ENCODE measurements at places on chromosomes 11 and 22. TPM values are rescaled to one million over a fixed set of nuclear protein-coding genes. Genes with fewer than 3 reads are reported as not detected.

The SYT8 gene
- total RNA-seq, result not detected

The FERMT3 gene
- 210 TPM for total RNA-seq

The APLNR gene
- total RNA-seq, result not detected

The PTS gene
- 24.4 TPM for total RNA-seq

The HMGXB4 gene
- total RNA-seq, result 38.5 TPM

The TTC36 gene
- total RNA-seq, result 0.75 TPM

The LYVE1 gene
- total RNA-seq, result not detected

The TREH gene
- not detected for total RNA-seq

The NOX4 gene
- not detected for total RNA-seq

Measured in T-helper 2 cell treated with Interferon-gamma antibody and Interleukin-4, amounts not matched to agents 100 ng/mL and 5 ng/mL, for 36 hours (primary cell).